Naive thymus-derived CD4-positive, alpha-beta T cell (primary cell): ENCODE measurements at places on chromosomes 12 and 14.

- DNase-seq, result no peak
Measured at GRCh38 chr12:67362526-67362925, 93.4 kb downstream of the CAND1 start.

DNA sequence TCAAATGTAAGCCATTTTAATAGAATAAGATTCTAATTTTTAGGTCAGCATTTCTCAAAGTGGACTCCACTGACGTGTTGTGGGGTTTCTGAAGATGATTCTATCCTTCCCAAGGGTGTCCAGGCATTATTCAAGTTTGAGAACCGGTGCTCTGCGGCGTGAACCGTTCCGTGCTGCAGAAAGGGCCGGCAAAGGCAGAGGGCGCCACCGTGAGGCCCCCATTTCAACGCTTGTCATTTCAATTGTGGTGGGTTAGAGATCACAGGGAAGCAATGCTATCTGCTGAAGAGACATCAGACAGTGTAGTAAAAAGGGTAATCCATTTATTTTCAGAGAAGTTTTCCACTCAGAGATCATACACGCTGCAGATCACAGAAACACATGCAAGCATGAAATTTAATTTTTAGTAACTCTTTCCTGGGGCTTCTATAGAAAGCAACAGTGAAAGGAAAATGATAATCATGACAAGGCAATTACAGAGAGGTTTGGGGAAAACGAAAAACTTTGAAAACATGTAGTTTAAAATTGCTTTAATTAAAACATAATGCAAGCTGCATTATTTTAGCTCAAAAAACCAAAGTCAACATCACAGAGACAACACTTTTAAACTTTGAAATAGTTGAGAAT is 201.7 kb downstream of the EXOC5 start:
- no peak for DNase-seq

- DNase-seq, result no peak
Measured at GRCh38 chr12:41536813-41537490, 348.8 kb downstream of the PDZRN4 start.

- DNase-seq, result no peak
Measured at GRCh38 chr12:12528361-12529270, 34.0 kb downstream of the DUSP16 start.

DNA sequence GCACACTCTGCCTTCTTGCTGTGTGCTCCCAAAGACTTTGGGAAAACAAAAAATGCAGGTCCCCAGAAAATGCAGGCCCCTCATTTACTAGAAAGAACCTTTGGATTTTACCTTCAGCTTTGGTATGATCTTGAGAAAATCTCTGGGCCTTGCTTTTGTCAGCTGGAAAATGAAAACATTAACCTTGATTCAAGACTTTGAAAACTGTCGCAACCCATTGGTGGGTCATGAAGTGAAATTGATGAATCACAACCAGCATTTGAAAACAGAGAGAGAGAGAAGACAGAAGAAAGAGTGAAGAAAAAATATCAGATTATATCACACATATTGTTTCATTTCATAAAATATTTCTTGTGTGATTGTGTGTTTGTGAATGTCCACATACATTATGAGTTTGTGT is 322.5 kb downstream of the ZFP36L1 start:
- no peak for DNase-seq

DNA sequence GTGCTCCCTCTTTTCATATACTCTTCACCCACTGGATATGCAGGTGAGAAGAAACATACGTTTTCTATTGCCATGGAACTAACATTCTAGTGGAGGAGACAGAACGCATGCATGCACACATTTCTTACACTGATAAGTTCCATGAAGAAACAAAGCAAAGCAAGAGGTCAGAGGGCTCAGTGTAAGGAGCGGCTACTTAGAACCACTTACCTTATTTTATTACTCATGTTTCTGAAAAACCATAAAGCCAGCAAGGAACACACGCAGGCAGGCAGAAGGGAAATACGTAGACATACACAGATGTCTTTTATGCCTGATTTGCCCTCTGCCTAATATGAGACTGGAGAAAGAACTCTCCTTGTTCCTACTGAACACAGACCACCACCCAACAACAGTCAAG is 362.9 kb downstream of the TMEM132D start:
- DNase-seq, result no peak

- no peak for DNase-seq
Measured at GRCh38 chr14:75046899-75047298, 4.4 kb downstream of the MLH3 start.

DNA sequence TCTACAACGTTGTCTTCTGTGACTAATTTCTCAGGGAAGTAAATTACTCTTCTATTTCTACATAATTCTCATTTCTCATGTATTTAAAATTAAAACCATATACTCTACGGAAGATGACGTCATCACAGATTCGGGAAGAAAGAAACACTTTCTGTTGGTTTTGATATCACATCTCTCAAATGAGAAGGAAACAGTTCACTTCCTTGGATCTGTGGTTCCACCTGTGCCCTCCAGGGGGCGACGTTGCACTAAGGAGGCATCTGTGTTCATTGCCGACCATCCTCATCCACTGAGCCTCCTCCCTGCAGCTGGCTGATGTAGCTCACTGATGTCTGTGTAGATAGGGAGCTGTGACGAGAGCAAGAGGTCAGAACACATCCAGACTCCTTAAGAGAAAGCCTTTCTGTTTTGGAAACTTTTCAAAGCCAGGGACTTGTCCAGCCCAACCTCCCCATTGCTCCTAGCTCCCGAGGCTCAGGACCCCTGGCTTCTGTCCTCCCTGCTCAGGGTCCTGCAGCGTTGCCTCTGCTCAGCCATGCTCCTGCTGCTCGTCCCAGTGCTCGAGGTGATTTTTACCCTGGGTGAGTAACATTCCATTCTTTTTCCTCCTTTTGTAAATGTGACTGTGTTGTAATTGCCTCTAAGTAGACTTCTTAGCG is 172.7 kb upstream of the OR4E1 start:
- DNase-seq, result peak; percentile 71

DNA sequence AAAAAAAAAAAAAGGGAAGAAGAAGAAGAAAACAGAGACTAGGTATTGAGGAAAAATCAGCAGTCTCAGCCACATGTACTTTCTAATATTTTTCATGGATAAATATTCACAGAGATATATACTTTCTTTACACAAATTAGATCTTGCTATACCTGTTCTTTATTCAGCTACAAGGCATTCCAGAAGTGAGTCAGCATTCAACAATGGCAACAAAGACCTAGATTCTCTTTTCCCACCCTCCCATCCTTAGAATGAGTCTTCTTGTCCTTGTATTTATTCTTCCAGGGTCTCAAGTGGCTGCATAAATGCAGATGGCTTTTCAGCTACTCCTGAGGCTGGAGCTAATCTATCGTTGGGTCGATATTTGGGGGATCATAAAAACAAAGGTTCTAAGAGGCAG is 93.0 kb downstream of the NT5DC3 start:
- no peak for DNase-seq
